ENCODE measurements at places on chromosomes 2 and 18. TPM values are rescaled to one million over a fixed set of nuclear protein-coding genes. Genes with fewer than 3 reads are reported as not detected.

The UGT1A9 gene
- not detected for total RNA-seq

DNA sequence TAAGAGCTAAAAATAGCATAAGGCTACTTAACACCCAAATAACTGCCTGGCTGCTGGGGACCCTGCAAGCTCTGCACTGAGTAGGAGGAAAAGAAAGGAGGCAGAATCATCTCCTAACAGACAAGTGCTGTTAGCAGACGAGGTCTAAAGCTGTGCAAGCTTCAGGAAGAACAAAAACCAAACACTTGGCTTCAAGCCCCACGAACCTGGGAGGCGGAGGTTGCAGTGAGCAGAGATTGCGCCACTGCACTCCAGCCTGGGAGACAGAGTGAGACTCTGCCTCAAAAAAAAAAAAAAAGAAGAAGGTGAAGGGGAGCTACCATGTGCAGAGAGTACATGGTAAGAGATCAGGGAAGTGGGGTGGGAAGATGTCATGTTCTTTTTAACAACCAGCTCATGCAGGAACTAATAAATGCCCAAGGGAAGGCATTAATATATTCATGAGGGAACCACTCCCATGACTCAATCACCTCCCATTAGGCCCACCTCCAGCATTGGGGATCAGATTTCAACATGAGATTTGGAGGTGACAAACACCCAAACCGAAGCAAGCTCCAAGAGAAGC lies 28.8 kb upstream of the INO80C start:
- no peaks in the 10 kb centered on the region for H3K36me3 ChIP-seq
- no peak overlapping the region for H3K4me3 ChIP-seq
- no peak overlapping the region for H3K27ac ChIP-seq
- no peak for DNase-seq
- peaks cover 3% of the 10 kb centered on the region for H3K4me1 ChIP-seq
- H3K27me3 ChIP-seq = peaks cover 30% of the 10 kb centered on the region

GRCh38 chr2:209600341-209601171 lies 171.1 kb upstream of the UNC80 start:
- H3K4me3 ChIP-seq = no peak overlapping the region
- no peak for DNase-seq
- H3K27me3 ChIP-seq = no peaks in the 10 kb centered on the region
- H3K27ac ChIP-seq = no peak overlapping the region
- H3K36me3 ChIP-seq = no peaks in the 10 kb centered on the region

GRCh38 chr2:140604096-140604495 lies 1526.7 kb downstream of the LRP1B start:
- H3K36me3 ChIP-seq = no peaks in the 10 kb centered on the region
- DNase-seq = no peak
- H3K27me3 ChIP-seq = no peaks in the 10 kb centered on the region
- H3K27ac ChIP-seq = no peak overlapping the region
- no peak overlapping the region for H3K4me3 ChIP-seq

The ALK gene
- not detected for total RNA-seq

- H3K4me1 ChIP-seq = no peaks in the 10 kb centered on the region
- H3K36me3 ChIP-seq = no peaks in the 10 kb centered on the region
- no peak overlapping the region for H3K4me3 ChIP-seq
- no peak for DNase-seq
These were observed 7.1 kb upstream of the CRYGC start for GRCh38 chr2:208136716-208137094.
